ENCODE measurements at places on chromosomes 13 and 19.

GRCh38 chr13:112880221-112880641 lies 88.8 kb upstream of the MCF2L start:
- DNase-seq: no peak

- DNase-seq: peak; percentile 69
These were observed 13.3 kb downstream of the KCNC3 start for GRCh38 chr19:50315773-50316448.

DNA sequence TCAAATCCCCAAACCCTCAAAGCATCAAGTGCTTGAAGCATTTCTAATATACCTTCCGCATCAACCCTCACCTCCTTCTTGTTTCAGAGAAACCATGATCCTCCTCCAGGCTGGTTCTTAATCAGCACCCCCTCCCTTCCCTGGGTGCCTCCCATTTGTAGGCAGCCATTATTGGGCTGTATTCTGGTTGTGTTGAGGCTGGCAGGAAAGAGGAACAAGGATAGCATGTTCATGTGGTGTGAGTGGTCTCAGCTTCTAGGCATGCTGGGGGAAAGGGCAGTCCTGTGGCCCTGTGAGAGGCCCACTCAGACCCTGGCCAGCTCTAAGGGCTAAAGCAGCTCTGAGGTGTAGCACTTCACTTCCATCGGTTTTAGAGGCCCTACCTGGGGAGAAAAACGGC lies 18.9 kb upstream of the TRIM13 start:
- DNase-seq: no peak

- DNase-seq: no peak
These were observed 144.2 kb downstream of the FOXO1 start for GRCh38 chr13:40522282-40522681.

DNA sequence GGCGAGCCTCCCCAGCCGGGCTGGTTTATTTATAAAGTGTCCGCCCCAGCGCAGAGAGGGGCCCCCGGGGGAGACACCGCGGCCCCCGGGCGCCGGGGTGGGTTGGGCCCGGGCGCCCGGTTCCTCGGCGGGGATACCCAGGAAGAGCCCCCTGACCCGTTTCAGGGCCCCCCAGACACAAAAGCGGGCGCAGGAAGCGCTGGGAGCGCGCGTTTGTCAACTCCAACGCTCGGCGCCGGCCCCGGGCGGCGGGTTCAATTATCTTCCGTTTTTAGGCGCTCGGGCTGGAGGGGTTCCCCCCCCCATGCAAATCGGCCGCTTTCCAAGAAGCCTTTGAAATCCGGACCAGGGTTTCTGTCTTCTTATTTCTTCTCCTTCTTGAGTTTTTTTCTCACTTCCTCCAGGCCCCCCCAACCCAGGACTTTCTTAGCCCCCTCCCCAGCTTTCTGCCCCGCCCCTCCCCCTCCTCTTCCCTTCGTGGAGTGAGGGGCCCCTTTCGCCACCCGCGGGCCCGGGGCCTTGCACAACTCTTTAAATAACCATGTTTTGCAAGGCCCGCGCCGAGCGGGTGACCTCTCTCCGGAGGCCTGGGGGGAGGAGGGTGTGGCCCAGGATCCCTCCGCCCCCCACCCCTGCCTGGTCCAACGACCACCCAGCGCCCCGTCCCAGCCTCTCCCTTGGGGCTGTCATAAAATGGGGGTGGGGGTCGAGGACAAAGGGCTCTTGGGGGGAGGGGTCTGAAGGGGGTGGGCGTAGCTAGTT lies 935 bp downstream of the ARID3A start:
- DNase-seq: peak; percentile 68

GRCh38 chr19:35033067-35034004 lies 3.1 kb downstream of the SCN1B start:
- DNase-seq: no peak

- peak; percentile 54 for DNase-seq
These were observed 5.7 kb downstream of the PGPEP1 start for GRCh38 chr19:18346091-18346490.

DNA sequence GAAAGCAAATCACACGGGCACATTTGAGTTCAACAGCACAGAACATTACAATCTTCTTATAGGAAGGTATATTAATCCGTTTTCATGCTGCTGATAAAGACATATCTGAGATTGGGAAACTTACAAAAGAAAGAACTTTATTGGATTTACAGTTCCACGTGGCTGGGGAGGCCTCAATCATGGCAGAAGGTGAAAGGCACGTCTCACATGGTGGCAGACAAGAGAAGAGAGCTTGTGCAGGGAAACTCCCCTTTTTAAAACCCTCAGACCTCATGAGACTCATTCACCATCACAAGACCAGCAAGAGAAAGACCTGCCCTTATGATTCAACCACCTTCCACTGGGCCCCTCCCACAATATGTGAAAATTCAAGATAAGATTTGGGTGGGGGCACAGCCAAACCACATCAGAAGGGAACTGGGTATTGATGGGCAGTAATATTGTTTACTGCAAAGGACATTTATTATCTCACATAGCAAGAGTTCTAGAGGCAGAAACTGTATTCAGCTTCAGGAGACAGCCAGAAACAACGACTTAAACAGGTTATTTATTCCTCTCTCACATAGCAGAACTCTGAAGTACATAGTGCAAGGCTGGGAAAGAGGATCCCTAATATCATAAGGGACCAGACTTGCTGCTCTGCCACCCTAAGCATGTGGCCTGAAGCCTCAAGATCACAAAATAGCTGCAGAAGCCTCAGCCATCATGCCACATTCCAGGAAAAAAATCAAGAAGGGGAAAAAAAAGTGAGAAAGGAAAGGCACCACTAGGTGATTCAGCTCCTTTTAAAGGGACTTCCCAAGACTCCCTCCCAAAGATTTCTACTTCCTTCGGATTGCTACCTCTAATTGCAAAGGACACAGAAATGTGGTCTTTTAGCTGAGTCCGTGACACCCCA lies 23.1 kb downstream of the FXYD5 start:
- no peak for DNase-seq

DNA sequence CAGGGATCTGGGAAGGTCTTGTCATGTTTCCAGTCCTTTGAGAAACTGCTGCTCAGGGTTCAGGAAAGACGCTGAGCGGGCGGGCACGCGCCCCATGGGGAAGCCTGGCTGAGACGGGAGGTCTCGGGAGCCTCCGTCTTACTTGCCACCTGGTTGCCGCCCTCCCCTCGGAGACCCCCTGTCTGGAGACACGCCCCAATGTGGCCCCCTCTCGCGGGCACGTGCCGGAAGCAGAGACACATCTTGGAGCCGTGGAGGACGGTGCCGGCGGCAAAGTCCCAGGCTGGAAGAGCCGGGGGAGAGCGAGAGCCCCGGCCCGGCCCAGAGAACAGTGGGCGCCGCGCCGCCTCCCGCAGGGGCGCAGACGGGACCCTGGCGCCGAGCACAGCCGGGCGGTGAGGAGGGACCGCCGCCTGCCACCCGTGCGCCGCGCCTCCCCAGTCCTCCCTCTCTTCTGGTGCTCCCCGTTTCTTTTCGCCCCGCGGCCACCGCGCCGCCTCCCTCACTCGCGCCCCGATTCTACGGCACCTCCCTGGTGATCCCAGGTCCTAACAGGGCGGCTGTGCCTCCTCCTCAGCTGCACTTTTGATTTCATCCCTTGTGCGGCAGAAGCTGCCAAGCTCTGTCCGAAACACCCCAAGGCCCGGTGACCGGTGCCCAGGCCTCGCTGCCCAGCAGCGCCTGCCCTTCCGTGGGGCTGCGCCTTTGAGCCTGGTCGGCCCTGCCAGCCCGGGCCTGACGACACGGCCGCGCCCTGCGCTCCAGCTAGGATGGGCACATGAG lies 15.5 kb downstream of the GJB2 start:
- no peak for DNase-seq

GRCh38 chr13:30499338-30499737 lies 33.6 kb upstream of the HMGB1 start:
- no peak for DNase-seq

DNA sequence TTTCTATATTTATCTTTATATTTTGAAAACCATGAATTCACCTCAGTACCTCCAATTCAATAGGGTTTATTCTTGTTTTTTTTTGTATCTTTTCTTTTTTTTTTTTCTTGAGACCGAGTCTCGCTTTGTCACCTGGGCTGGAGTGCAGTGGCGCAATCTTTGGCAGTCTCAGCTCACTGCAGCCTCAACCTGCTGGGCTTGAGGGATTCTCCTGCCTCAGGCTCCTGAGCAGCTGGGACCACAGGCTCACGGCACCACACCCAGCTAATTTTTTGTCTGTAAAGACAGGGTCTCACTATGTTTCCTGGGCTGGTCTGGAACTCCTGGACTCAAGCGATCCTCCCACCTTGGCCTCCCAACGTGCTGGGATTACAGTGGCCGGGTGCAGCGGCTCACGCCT lies 23.1 kb upstream of the EVI5L start:
- no peak for DNase-seq

DNA sequence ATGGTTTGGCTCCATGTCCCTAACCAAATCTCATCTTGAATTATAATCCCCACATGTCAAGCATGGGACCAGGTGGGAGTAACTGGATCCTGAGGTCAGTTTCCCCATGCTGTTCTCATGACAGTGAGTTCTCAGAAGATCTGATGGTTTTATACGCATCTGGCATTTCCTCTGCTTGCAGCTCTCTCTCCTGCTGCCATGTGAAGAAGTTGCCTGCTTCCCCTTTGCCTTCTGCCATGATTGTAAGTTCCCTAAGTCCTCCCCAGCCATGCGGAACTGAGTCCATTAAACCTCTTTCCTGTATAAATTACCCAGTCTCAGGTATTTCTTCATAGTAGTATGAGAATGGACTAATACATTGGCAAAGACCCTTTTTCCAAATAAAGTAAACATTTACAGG lies 96.8 kb downstream of the TSHZ3 start:
- DNase-seq: no peak

Data from head of caudate nucleus (tissue), 42 donors.